Stimulated activated CD4-positive, alpha-beta T cell treated with anti-CD3 and anti-CD28 coated beads, Interleukin-4, amount 100 ng/mL, for 1 hour (primary cell): ENCODE measurements at places on chromosomes 7 and 10.

- no peak for DNase-seq
Measured at GRCh38 chr7:128893251-128894100, 17.0 kb downstream of the KCP start.

GRCh38 chr7:74598558-74598957 is 59.0 kb upstream of the GTF2I start:
- DNase-seq, result no peak

DNA sequence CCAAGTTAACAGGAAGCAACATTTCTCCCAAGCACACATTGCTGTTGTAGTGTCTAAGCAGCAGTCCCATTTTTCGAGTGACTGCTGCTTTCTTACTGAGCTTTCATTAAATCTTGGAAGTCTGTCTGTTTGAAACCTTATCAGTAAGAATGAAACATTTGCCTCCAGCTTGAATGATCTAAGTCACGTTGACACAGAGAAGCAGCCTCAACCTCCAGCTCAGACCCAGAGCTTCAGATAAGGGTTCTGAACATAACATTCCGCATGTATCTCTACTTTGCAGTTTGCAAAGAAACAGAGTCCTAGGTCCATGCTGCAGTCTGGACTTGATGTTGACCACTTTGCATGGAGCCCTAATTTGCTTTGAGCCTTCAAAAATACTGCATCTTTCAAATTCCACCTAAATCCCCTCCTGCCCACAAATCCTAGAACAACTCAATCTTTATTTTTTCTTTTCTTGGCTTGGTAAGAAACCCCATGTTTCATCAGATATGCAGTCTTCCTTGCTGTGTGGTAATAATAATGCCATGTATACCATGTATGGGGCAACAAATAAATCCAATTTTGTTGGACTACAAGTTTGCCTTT is 698.7 kb upstream of the IGFBP3 start:
- DNase-seq, result no peak

- DNase-seq, result no peak
Measured at GRCh38 chr7:139886899-139887298, 57.8 kb downstream of the TBXAS1 start.

DNA sequence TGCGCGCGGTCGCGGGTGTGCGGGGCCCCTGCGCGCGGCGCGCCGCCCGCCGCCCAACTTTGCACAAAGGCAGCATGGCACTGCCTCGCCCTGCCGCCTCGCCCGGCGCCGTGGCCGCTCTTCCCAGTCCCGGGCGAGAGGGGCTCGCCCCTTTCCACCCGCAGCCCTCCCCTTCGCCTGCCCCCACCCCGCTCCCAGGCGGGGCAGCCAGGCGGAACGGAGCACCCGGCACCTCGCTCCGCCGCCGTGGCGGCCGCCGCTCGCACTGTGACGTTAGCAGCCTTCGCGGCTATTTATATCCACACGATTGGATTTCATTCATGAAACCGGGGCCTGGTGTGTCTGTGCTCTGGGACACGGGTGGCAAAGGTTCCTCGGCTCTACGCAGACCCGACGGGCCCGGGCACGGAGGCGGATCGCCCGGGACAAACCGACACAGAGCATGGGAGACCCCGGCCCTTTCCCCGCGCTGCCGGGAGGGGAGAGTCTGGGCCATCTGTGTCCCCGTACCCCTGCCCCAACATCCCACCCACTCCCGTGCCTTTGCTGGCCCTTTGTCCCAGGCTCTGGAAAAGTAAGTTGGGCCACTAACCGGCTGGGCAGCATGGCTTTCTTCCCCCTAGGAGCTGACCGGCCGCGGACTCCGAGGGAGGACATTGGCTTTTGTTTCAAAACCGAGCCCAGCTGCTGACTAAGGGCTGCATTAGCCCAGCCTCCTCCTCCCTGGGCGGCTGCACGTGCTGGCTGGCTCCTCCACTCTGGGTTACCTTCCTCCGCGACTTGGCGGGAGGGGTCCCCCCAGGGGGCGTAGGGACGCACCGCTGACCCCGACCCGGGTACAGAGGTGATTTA is at the start of gene RHOBTB1:
Gene RHOBTB1, minus strand, starts transcription at position 128 of the 852 bp plus-strand sequence. CDS start 32,643 bp downstream, outside the sequence.
- peak; percentile 13 for DNase-seq

DNA sequence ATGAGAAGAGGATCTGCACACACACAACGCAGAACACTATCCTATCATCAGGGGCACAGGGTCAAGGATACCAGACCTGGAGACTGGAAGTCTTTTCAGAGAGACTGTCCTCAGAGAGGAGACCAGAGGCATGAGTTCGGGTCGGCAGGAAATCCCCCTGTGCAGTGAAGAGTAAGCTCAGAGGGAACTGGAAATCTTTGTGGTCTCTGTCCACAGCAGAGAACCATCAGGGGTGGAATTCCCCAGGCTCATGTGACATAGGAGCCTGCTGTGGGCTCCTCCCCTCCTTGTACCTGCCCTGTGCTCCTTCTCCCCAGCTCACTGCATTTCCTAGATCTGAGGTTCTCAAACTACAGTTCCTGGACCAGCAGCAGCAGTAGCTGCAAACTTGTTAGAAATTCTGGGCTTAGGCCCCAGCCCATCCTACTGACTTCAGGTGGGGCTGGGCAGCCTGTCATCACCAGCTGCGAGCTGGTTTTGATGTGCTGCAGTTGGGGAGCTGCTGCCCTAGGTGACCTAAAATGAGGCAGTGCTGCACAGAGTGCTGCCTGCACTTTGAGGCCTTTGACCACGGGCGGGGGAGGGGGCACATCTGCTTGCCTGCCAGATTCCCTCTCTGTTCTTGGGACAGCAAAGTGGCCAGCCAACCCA is 2.4 kb downstream of the ZMIZ2 start:
- peak; percentile 45 for DNase-seq

GRCh38 chr7:3393862-3394261 is 92.8 kb downstream of the SDK1 start:
- DNase-seq, result no peak

GRCh38 chr7:55365205-55365674 is at the start of gene LANCL2:
Gene LANCL2, plus strand, starts transcription at chr7:55365337. Its CDS starts 689 bp downstream, at chr7:55366026.
- DNase-seq, result peak; percentile 58

DNA sequence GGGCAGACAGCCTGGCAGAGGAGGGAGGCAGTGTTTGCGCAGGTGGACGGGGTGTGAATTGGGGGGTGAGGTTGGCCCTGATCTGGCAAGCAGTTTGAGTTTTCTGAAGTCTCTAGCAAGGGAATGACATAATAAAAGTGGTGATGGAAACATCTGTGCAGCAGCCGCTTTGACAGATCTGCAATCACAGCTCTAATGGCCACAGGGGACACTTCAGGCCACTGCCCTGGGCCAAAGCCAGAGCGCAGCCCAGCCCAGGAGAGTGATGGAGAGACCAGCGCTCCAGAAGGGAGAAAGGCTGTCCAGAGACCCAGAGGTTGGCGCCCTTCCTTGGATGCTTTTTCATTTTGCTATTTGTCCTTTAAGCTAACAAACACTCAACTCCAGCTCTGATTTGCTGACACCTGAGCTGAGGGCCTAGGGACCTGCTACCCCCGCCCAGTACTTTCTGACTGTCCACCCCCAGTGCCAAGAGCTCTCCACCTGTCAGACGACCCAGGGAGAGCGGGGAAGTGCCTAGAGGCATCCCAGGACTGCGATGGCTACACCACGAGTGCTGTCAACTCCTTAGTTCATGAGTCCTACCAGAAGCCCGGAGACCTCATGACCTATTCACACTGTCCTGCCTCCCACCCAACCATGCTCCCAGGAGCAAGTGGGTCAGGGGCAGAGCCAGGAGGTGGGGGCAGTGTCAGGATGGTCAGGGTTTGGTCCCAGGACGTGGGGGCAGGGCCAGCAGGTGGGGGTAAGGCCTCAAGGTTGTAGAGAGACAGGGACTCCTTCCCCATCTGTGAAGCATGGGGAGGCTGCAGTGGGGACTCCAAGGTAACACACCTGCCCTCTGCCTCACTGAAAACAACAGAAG is 112.6 kb downstream of the PRKAG2 start:
- DNase-seq, result no peak

- no peak for DNase-seq
Measured at GRCh38 chr10:102024799-102025198, 31.2 kb downstream of the ARMH3 start.

DNA sequence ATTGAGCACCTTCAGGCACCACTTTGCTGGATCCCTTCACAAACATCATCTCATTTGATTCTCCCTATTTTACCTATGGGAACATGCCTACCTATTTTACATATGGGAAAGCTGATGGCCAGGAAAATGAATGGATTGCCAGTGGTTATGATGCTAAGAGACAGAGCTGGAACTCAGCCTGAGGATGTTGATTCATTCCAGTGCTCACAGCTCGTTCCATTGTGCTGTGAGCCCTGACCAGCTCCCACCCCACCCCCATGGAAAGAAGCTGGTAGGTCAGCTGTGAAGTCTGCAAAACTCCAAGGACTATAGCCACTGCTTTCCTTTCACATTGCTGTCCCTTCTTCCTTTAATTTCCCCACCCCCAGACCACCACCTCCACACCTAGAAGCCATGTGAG is 9.6 kb downstream of the UBTD1 start:
- DNase-seq, result no peak

DNA sequence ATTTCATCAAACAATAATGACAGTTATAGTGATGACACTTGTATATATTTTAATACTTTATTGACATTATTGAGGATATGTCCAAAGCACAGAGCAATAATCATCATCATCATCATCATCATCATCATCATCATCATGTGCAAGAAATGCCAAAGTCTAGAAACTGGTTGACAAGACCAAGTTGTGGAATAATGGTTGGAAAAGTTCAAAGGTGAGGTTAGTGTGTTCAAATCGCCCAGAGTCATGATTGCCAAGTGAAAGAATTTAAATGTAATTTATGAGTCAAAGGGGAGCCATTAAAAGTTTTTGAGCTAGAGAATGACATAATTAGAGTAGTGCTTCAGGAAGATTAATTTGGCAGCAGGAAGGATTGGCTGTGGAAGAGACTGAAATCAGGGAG is 852.4 kb downstream of the SORCS1 start:
- DNase-seq, result no peak

DNA sequence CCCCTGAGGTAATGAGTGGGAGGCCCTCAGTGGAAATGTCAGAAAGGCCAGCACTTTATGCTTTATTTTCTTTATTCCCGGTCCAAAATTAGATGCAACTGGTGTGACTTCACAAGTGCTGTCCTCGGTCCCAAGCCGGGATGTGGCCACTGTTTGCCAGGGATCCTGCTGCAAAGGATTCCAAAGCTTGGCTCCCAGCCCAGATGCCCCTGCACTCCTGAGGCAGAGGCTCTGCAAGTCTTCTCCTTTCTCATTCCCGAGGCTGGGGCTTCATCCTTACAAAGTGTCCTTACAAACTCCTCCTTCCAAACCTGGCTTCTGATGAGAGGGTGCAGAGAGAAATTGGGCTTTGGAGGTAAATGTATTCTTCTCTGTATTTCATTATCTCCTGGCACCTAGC is 544.3 kb upstream of the DPP6 start:
- DNase-seq, result no peak

DNA sequence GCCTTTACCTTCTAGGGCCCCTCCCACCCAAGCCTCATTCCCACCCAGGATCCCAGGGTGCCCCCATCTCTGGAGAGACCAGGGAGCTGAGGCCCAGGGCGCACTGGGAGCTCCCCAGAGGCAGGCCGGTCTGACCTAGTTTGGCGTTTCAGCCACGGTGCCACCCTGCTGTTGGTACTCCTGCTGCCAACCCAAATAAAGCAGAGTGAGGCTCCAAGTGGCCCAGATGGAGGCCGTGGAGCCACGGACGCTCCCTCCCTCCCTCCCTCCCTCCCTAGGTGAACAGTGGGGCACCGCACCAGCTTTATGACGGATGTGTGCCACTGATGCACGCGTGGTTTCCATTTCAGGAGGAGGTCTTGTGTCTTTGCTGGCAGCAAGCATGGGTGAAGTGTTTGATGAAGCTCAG is 1.8 kb downstream of the INPP5A start:
- DNase-seq, result peak; percentile 43

DNA sequence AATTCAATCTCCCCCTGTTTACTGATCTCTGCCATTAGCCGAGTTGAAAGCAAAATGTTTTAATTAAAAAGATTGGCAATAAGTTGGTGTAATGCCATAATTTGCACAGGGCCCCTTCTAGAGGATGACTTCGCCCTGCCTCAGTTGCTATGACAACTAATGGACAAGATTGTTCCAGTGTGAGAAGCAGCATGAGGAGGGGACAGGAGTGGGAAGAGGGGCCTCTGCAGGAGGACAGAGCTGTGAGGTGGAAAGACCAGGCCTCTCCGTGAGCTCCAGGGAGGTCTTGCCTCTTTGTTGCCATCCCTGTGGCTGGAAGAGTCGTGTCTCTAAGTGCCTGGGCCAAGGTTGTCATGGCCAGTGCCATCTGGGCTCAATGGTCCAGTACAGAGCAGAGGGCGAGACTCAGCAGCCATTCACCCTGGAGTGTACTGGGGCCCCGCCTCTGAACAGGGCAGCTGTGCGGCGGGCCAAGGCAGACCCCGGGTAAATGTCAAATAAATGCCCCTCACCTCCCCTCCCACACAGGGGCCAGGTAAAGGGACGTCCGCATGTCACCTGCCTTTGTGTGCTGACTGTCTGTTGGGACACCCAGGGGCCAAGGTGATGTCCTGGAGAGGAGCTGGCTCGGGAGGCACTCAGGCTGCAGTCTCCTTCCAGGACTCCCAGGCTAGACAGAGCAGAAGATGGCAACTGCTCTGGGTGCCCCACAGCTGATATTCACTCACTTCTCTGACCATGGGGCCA is 97.0 kb upstream of the RET start:
- DNase-seq, result no peak

- no peak for DNase-seq
Measured at GRCh38 chr7:8255680-8256655, 6.0 kb downstream of the ICA1 start.

- DNase-seq, result no peak
Measured at GRCh38 chr7:25863729-25864110, 288.3 kb upstream of the NFE2L3 start.

- no peak for DNase-seq
Measured at GRCh38 chr10:126561294-126561920, 109.1 kb downstream of the C10orf90 start.
